ENCODE measurements at places on chromosomes 6 and 20.
A peak's percentile ranks its signal among the peaks of the same experiment; 100 is the strongest.

- DNase-seq, result no peak
These were observed 84.6 kb upstream of the ZNF322 start for GRCh38 chr6:26743941-26744699.

GRCh38 chr6:150143516-150144293 lies 861 bp downstream of the PPP1R14C start:
- no peak for DNase-seq

DNA sequence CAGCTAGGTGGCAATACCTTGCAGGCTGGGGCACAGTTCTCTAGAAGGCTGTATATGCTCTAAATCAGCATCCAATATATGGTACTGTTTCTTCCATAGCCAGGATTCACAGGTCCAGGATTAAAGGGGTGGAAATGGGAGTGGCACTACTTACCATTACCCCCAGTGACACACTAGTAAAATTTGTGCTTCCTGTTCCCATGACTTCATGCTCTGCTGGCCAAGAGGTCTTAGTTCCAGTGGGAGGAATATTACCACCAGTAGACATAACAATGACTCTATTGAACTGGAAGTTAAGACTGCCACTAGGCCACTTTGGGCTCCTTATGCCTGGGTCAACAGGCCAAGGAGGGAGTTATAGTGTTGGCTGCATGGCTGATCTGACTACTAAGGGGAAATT lies 174.3 kb upstream of the TNFAIP3 start:
- no peak for DNase-seq

DNA sequence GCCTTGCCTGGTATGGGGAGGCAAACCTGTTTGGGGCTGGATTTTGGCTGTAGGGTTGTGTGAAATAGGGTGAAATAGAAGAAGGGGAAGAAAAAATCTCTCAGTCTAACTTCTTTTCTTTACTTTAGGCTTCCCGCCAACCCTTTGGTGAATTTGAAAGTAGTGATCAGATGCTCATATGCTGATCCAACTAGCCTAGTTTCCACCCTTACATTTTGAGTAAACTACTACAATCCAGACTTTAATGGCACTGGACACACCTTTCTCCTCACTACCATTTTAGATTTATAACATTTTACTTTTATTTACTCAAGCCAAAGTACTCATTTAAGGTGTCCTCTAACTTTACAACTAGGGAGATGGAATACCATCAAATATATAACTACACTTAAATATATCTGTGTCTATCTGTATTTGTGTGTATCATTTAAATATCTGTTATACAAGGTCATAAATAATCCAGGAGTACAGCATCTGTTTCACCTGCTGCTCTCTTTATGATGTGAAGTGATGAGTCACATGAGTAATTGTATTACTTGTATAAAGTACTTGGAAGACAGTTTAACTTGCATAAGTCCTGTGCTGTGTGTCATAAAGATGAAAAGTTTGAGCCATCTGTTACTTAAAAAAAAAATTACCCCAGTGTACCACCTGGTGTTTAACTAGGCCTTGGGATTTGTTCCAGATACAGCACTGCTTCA lies 172.1 kb downstream of the CDKAL1 start:
- no peak for DNase-seq

- DNase-seq, result peak; percentile 13
These were observed 84.9 kb downstream of the ASCC3 start for GRCh38 chr6:100796049-100796823.

- no peak for DNase-seq
These were observed 134.1 kb upstream of the CEP162 start for GRCh38 chr6:84361372-84362192.

GRCh38 chr6:163860287-163861081 lies 446.0 kb downstream of the QKI start:
- no peak for DNase-seq

GRCh38 chr6:87995461-87995860 lies 52.2 kb upstream of the SPACA1 start:
- DNase-seq, result no peak

GRCh38 chr6:52130440-52130839 lies 43.0 kb upstream of the PKHD1 start:
- DNase-seq, result no peak

- no peak for DNase-seq
These were observed 12.5 kb downstream of the ALDH8A1 start for GRCh38 chr6:134937426-134937825.

- no peak for DNase-seq
These were observed 1090.3 kb downstream of the HACE1 start for GRCh38 chr6:103769431-103769830.

- DNase-seq, result no peak
These were observed 6.6 kb downstream of the HTR1B start for GRCh38 chr6:77456531-77457248.

DNA sequence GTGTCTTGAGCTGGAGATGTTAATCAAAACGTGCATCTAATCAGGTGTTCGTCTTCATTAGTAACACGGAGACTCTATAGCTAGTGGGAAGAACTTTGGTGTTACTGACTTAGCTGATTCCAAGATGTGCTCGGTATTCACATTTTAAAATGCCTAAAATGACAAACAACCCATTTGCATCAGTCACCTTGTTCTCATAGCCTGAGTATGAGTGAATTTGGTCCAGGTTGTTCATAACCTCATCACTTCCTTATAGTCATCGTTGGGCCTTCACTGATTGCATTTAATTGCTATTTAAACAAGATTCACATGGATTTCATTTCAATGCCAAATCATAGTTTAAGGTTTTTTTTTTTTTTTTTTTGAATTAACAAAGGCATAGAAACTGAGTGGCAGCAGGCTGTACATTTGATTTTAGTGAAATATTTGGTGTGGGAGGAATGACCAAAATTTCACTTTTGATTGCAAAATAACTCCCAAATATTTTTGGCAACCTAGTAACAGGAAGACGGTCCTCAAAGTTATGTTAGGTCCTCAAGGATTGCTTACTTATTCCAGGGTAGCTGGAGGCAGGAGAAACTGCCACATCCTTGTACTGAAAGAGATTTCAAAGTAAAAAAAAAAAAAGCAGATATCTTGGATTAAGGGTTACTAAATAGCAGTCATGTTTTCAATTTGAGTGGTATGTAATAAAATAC lies 104.7 kb downstream of the JARID2 start:
- no peak for DNase-seq

DNA sequence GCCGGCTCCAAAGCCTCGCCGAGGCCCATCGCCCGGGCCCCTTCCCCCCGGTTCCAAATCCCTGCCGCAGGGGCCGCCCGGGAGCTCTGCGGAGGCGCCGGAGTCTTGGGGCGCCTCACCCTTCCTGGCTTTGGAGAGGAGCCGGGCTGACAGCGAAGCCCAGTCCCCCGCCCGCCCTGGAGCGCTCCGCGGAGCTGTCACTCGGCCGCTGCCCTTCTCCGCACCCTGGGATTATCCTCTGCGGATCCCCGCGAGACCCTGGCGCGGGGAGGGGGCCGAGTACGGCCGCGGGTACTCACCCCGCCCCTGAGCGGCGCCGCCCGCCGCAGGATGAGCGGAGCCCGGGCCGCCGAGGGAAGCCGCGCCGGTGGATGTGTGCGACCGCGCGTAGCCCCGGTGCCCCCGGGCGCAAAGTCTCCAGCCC lies 343 bp downstream of the SNAP91 start:
- no peak for DNase-seq

- no peak for DNase-seq
These were observed 538.4 kb upstream of the CITED2 start for GRCh38 chr6:139912735-139913400.

DNA sequence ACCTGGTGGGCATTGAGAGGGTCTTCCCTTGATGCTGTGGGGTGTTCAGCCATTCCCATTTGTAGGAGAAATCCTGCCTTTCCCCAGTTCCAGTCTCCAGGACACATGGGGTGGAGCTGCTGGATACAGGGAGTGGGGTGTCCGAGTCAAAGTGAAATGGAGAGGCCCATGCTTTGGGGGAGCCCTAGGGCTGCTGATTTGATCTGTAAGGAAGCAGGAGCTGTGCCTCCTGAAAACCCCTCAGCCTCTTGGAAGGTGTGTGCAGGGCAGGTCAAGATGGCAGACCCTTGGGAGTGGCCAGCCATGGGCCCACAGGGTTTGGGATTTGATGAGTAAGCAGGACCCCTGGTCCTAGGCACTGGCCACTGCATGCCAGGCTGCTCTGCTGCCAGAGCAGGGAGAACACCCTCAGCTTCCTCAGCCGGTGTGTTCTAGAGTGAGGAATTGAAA lies 82.0 kb downstream of the SERAC1 start:
- DNase-seq, result no peak

DNA sequence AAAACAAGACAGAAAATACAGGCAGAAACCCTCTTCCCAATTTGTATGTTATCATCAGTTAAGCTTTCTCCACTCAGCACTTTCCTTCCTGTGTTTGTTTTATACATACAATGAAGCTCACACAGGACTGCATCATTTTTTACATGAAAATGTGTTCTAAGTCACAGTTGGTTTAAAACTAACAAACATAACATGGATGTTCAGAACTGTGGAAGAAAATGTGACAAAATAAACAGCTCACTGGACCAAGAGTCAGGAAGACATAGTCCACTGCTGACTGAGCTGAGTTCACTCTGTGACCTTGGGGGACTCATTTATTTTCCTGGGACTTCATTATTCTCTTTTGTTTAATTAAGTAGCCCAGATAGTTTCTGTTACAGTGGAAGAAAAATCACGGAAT lies 331.5 kb downstream of the SYNE1 start:
- DNase-seq, result no peak

DNA sequence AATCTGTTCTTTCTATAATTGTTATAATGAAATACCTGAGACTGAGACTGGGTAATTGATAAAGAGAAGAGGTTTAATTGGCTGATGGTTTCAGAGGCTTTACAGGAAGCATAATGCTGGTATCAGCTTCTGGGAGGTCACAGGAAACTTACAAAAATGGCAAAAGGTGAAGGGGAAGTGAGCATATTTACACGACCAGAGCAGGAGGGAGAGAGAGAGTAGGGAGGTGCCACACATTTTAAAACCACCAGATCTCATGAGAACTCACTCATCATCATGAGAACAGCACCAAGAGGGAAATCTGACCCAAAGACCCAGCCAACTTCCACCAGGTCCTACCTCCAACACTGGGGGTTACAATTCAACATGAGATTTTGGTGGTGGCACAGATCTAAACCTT lies 2.6 kb upstream of the SIRPB1 start:
- no peak for DNase-seq

GRCh38 chr20:56359212-56360132 lies 698 bp downstream of the FAM210B start:
- peak; percentile 65 for DNase-seq

DNA sequence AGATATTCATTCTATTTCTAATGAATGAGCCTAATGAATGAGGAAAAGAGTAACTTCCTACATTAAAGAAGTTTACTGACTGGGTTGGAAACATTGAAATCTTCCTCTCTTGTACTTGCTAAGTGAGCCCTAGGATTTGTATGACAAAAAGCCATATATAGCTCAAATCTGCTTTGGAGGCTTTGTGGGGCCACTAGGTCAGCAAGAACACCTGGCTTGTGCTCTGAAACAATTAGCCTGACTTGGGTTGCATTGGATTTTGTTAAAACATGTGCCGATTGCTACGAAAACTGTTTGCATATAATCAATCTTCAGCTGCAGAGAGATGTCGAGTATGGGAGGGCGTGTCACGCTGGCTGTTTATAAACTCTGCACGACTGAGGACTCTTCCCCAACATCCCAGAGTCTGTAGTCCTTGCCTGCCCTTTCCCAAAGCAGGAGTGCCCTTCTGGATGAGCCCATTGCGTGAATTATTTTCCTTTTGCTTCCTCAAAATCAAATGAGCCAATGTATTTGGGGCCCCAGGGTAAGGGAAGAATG lies 684.8 kb downstream of the DHX35 start:
- no peak for DNase-seq

DNA sequence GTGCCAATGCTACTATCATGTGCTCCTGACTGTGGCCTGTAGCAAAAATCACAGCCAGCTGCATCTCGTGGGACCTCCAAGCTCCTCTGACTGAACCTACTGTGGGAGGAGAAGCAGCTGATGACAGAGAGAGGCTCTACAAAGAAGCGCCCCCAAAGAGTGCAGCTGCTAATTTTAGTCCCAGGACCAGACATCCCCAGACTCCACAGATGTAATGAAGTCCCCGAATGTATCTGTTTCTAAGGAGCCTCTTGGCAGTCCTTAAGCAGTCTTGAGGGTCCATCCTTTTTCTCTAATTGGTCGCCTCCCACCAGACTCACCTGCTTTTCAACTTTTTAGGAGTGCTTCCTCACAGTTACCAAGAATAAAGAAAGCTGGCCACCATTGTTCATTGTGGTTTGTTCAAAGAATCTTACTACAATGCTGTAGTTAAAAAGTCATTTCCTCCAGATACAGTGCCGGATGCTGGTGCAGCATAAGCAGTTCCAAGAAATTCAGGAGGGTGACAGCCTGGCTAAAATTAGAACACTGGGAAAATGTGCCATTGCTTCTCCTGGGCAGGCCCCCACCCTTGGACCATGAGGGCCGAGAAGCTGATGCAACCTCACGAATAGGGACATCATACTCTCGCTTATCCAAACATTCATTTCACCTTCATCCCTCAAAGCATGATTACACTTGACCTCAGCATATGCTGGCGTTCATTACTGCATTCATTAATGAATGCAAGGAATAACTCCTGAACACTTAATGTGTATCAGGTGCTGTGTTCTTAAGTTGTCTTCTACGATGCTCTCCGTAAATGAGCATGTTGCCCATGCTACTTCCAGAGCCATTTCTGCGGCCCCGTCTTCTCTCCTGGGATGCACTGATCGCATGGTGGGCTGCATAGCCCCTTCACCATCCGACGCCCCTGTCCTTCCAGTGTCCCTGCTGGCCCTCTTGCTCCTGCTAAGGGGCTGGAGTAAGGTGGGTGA lies 66.4 kb downstream of the LY86 start:
- DNase-seq, result no peak

- no peak for DNase-seq
These were observed 70.2 kb downstream of the PERP start for GRCh38 chr6:138037009-138037504.

- no peak for DNase-seq
These were observed 132.9 kb upstream of the MCHR2 start for GRCh38 chr6:100126790-100127484.

DNA sequence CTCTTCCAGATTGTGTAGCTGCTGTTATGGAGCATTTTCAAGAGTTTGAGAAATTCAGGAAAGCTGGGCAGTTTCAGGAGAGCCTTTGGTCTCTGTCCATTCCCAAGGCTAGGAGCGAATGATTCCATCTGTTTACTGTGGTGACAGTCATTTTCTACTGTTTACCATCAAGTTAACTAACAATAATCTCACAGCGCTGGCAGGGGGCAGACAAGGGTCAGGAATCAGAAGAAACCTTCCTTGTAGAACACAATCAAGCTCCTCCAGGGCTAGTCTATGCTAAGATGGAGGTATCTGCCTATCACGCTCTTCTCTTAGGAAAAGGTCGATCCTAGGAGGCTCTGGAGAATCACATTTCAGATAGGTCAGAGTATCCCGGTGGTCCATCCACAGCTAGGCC lies 293.9 kb downstream of the KIF16B start:
- DNase-seq, result peak; percentile 16

DNA sequence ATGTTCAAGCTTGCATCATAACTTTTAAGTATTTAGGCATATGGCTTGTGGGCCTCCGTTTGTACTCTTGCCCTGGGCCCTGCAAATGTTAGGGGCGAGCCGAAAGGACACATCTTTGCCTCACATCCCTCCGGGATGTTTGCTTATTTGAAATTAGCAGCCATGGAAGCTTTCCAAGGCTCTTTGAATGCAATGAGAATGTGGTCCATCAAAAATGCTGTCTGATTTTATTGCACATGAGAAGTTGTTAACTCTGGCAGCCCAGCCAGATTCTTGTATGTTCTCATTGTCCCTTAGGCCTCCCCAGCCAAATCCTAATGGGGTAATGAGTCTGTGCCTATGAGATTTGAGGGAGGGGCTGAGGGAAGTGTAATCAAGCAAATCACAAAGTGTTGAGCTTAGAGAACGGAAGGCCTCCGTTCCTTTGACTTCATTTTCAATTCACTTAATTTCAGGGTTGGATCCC lies 261.2 kb upstream of the MARCKS start:
- peak; percentile 22 for DNase-seq
